ENCODE measurements at places on chromosomes 1 and 21.
A peak's percentile ranks its signal among the peaks of the same experiment; 100 is the strongest.

DNA sequence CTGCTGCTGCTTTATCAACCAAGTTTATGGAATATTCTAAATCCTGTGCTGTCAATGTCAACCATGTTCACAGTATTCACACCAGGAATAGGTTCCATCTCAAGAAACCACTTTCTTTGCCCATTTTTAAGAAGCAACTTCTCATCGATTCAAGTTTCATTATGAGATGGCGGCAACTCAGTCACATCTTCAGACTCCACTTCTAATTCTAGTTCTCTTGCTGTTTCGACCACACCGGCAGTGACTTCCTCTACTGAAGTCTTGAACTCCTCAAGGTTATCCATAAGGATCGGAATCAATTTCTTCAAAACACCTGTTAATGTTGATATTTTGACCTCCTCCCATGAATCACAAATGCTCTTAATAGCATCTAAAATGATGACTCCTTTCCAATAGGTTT, 39.7 kb upstream of the IFNLR1 start:
- DNase-seq = no peak

DNA sequence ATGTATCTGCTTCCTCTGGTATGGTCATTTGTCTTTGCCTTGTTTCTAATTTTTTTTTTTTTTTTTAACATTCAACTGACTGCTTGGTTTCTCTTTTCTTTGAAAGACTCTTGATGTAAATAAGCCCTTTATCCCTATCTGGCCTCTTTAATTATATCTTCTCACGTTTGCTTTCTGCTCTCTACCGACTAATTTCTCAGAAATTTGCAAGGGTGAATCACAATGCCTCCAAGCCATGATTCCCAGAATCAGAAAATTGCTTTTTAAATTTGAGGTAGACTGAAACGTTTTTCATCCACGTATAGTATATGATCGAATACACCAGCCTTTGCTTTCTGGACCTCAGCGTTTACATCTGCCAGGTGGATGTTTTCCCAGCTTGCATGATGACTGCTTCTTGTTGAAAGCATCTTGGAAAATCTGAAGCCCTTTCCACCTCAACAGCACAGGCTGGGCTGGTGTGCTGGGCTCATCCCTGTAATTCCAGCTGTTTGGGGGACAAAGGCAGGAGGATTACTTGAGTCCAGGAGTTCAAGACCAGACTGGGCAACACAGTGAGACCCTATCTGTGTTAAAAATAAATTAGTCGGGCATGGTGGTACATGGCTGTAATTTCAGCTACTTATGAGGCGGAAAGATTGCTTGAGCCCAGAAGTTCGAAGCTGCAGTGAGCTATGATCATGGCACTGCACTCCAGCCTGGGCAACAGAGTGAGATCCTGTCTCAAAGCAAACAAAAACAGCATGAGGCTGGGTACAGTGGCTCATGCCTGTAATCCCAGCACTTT, 35.0 kb upstream of the GPR137B start:
- DNase-seq = no peak

DNA sequence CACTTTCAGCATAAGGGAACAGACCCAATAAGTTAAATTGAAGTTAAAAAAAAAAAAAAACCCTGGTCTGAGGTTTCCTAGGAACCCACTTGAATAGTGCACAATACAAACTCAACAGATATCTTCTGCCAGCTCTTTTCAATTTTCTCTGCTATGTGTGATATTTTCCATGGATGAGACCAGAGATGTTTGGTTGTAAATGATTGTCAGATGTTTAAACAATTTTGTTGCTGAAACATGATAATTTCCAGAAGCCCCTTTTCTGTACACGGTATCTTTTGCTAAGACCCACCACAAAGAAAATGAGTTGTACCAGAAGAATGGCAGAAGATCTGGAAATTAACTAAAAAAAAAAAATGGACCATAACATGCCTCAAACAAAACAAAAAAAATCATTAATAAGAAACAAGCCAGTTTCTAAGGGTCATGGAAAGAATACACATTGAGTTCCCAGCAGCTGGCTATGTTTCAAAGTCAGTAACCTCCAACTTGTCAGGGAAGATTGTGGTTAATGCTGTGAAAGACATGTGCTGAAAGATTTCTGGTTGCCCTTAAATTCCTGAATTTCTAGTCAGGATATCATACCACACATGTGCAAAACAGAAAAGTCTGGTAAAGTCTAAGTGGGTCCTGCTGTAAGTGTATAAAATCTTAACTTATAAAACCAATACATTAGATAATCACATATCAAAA, 35.6 kb upstream of the MGST3 start:
- no peak for DNase-seq

DNA sequence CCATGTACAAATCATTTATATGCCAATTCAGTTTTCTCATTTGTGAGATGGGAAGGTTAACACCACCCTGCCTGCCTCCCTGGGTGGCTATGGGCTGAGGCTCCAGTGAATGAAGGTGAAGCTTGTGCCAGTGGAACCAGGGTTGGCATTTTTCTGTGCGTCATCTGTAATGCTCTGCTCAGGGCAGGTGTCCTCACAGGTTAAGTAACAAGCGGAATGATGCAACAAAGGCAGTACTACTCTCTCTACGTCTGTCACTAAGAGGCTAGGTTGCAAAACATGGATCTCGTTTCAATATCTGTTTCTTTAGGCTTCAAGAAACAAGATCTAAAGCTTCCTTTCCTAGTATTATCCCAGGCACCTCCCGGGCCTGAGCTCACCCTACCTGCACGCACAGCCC, 67.0 kb upstream of the ZNF648 start:
- DNase-seq = no peak

DNA sequence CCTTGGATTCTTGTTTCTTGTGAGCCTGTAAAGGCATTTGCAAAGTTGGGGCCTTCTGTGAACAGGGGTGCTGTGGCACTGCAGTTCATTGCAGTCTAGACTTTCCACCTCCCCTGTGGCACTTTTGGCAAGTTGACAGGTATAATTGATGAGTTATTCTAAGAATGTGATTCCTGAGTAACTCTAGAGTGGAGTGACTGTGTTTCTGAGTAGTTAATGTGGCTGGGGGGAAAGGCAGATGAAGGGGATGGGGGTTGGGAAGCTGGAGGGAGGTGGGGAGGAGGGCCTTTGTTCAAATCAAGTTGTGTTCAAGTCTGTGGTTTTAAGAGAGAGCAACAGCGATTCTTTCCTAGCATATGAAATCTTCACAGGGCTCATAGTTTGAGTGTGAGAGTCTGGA, 32.9 kb downstream of the PBX1 start:
- DNase-seq = no peak

DNA sequence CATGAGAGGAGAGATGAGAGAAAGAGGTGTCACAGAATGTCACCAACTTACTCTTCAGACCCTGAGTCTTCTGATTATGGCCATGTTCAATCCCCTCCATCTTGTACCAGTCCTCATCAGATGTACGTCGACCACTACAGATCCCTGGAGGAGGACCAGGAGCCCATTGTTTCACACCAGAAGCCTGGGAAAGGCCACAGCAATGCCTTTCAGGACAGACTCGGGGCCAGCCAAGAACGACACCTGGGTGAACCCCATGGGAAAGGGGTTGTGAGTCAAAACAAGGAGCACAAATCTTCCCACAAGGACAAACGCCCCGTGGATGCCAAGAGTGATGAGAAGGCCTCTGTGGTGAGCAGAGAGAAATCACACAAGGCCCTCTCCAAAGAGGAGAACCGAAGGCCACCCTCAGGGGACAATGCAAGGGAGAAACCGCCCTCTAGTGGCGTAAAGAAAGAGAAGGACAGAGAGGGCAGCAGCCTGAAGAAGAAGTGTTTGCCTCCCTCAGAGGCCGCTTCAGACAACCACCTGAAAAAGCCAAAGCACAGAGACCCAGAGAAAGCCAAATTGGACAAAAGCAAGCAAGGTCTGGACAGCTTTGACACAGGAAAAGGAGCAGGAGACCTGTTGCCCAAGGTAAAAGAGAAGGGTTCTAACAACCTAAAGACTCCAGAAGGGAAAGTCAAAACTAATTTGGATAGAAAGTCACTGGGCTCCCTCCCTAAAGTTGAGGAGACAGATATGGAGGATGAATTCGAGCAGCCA, 8.0 kb downstream of the ELOA start:
- DNase-seq = no peak

GRCh38 chr1:182003025-182003725, 58.3 kb downstream of the ZNF648 start:
- no peak for DNase-seq

GRCh38 chr1:220089650-220090556, at the start of gene BPNT1:
BPNT1 (minus strand) TSS chr1:220089788; CDS start chr1:220079846, 9,942 bp downstream.
- peak; percentile 98 for DNase-seq

DNA sequence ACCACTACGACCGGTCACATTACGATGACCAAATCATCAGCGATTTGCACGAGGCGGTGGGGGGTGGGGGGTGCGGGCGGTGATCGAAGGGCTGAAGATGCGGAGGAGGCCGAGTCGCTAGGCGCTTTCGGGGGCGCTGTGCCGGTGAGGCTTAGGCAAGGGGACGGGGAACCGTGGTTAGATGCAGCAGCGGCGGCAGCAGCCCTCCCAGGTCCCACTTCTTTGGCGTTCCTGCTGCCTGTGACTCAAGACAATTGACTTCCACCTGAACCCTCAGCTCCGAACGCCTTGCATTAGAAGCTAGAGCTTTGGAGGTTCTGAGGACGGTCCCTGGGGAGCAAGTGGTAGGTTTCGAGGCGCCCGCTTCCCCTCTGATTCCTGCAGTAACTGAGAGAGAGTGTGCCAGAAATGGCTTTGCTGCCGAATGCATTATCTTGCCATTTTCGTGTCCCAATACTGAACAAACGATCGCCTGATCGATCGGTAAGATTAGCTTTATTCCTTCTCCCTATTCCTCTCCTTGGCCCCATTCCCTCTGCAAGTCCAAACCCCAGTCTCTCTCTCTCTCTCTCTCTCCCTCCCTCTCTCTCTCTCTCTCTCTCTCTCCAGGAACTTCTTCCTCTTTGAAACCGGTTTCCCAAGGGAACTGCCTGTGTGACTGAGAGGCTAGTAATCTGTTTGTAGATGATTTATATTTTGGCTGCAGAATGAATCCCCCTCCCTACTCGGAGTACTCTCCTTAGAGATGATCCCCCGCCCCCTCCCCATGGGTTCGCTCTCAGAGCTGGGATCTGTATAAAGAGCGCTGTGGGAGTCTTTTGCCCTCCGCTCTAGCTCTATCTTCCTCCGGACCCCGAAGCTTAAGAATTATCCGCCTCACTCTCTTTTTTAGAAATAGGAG, 735 bp upstream of the BRINP3 start:
- peak; percentile 60 for DNase-seq

DNA sequence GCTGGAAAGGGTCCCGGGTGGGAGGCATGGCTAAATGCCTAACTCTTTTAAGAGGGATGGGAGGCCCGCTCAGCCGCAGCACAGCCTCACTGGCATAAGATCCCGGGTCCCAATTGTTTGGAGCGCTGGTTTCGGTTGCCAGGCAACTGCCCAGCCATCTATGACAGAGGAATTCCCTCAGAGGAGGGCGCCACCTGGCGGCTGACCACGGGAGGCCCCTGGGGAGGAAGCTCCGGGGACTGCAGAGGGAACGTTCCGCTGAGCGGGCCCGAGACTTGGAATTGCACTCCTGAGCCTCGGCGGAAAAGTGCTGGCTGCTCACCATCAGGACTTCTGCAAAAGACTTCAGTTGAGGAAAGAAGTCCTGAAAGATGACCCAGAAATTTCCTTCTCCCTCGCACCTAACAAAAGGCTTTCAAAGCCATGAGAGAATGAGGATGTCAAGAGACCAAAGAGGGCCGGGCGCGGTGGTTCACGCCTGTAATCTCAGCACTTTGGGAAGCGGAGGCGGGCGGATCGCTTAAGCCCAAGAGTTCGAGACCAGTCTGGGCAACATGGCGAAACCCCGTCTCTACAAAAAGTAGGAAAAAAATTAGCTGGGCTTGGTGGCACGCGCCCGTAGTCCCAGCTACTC, 1.1 kb upstream of the ELAPOR1 start:
- peak; percentile 90 for DNase-seq

DNA sequence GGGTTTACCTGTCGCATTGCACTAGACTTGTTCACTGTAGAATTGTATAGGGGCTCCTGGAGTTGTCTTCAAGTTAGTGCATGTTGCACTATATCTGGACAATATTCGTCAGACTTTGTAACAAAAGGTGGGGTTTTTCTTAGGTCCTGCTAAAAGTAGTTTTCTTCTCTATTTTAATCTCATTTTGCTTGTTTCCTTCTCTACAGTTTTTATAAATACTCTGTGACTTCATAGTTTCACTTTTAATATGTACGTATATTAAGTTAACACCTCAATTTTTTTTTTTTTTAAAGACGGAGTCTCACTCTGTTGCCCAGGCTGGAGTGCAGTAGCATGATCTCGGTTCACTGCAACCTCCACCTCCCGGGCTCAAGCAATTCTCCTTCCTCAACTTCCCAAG, 26.5 kb upstream of the MRPS6 start:
- DNase-seq = no peak

- no peak for DNase-seq
Measured at GRCh38 chr1:202192770-202193613, 607 bp upstream of the LGR6 start.

- DNase-seq = no peak
Measured at GRCh38 chr1:150273311-150273710, 721 bp downstream of the C1orf54 start.

DNA sequence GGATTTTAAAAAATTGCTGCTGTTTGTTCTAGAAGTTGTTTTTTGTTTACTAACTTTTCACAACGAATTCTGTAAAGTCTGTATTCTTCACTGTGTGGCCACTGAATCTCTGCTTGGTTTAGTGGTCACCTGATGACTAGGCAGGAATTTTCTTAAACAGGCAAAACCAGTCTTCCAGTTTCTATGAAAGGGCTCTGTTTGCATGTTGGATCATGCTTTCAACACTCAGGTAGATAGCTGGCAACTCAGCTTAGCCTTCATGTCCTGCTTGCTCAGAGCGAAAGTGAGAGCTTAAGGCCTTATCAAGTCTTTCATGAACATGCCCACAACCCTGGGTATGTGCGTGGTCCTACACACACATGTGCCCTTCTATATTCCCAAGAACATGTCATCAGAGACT, 52.4 kb upstream of the CCDC190 start:
- no peak for DNase-seq

DNA sequence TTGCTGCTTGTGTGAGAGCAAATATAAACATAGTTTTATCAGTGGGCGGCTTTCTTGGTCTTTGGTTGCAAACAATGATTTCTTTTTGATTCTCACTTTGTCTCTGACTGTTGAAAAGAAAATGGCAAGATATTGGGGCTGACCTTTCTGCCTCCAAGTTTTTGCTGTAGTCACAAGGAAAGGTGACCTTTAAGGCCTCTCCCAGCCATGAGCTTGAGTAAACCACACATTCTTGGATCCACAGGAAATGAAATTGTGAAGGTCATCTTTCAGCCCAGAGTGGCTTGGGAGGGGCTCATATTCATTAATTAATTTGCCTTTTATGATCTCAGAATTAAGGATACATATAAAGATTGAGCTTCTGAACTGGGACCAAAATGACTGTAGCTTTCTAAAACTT, 241.6 kb downstream of the BACH1 start:
- DNase-seq = no peak

GRCh38 chr1:54300401-54300800, 100.4 kb downstream of the MRPL37 start:
- DNase-seq = peak; percentile 14

- DNase-seq = no peak
Measured at GRCh38 chr1:238628110-238628509, 737.4 kb upstream of the ZP4 start.

DNA sequence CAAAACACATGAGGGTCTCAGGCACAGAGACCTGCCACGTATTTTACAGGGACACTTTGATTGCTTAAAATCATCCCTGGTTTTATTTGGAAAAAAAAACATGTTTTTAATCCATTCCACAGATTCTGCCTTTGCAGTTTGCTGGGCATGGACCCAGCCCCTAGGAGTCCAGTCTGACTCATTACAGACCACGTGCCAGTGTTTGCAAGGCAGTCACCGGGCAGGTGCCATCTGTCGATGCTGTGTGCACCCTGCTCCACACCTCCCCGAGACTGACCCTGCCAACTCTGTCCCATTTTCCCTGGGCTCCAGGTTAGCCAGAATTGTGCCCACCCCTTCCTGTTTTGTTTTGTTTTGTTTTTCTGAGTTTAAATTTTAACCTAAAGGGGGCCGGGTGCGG, 148.4 kb upstream of the TMEM51 start:
- no peak for DNase-seq

Measured in NCI-H774 (cell line).